Fibroblast of upper back skin (primary cell): ENCODE measurements at places on chromosomes 6 and 20.

DNA sequence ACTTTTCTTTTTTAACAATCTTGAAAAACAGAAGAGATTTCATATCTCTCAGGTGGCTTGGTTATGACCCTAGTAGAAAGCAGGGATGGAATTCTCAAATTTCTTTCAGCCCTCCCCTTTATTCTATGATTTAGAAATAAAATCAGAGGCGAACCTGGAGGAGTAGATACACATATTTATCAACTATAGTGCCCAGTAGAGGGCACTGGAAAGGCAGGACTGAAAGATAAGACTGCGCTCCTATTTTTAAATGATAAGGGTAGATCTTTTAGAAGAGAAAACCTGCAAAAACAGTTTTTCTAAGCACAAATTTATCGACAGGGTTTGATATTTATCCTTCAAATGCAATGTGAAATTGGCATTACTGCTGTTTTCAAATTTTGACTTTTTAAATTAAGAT is 1296.6 kb downstream of the EPHA7 start:
- no peak for DNase-seq

GRCh38 chr6:34556031-34556471 is at the start of gene SPDEF:
Gene SPDEF, minus strand, starts transcription at chr6:34556329. Its CDS starts 11,874 bp downstream, at chr6:34544455.
- DNase-seq, result no peak

GRCh38 chr6:111777357-111777756 is 95.9 kb downstream of the FYN start:
- no peak for DNase-seq

- no peak for DNase-seq
Observed at GRCh38 chr6:38634518-38634917, 5.2 kb downstream of the BTBD9 start.

DNA sequence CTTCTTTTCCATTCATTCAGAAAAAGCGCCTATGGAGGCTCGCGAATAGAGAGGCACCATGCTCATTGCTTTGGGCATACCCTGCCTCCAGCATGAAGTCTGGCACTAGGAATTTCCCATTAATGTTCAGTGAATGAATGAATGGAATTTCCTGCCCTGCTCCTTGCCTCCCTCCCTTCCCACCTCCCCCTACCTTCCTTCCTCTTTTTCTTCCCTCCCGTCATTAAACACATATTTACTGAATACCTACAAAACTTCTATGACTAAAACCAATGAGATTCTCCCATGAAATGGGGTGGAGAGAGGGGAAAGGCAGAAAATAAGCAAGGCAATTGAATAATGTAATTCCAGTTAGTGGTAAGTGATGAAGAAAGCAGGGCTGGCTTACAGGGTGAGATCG is 213.8 kb upstream of the AGPAT4 start:
- DNase-seq, result peak; percentile 20

DNA sequence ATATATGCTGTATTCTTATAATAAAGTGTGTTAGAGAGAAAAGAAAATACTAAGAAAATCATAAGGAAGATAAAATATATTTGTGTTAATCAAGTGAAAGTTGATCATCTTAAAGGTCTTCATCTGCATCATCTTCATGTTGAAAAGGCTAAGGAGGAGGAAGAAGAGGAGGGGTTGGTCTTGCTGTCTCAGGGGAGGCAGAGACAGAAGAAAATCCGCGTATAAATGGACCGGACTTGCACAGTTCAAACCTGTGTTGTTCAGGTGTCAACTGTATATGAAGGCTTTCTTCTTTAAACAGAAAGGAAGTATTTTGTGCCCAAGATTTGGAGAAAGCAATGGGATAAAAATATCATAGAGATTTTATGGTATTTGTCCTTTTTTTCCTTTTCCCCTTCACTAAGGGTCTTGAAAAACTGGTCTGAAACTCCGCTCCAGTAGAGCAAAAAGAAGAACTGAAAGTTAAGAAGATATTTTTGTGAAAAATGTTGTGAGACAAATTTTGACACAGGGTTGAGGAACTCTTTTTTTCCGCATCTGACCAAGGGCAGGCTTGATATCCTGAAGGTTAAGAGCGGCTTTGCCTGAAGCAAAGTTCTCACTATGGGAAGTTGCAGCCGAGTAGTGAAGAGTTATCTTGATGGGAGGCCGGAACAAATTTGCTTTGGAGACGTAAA is 350.7 kb downstream of the LAMA2 start:
- no peak for DNase-seq

DNA sequence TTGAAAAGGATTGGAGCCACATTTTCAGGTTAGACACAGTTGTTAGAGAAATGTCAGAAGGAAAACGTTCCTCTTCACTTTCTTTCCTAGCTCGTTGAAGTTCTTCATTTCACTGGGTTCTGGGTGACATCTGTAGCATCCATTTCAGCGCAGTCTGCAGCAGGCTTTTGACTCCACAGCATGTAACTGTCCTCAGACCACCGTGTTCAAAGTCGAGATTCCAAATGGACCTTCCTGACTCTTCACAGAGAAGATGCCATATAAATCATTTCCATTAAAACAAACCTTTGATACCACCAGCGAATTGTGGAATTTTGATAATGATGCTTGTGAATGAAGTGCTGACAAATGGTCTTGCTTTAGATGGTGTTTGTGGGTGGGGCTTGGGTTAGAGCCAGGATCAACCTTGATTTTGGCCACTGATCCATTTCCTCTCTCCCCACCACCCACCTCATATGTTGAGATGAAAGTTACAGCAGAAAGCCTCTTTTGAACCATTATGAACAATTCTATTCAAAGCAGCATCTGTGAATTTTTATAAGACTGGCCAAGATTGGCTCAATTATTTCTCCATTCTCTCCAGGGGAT is 185.3 kb upstream of the PREP start:
- no peak for DNase-seq

GRCh38 chr20:49880177-49880576 is 35.2 kb downstream of the SPATA2 start:
- peak; percentile 20 for DNase-seq

DNA sequence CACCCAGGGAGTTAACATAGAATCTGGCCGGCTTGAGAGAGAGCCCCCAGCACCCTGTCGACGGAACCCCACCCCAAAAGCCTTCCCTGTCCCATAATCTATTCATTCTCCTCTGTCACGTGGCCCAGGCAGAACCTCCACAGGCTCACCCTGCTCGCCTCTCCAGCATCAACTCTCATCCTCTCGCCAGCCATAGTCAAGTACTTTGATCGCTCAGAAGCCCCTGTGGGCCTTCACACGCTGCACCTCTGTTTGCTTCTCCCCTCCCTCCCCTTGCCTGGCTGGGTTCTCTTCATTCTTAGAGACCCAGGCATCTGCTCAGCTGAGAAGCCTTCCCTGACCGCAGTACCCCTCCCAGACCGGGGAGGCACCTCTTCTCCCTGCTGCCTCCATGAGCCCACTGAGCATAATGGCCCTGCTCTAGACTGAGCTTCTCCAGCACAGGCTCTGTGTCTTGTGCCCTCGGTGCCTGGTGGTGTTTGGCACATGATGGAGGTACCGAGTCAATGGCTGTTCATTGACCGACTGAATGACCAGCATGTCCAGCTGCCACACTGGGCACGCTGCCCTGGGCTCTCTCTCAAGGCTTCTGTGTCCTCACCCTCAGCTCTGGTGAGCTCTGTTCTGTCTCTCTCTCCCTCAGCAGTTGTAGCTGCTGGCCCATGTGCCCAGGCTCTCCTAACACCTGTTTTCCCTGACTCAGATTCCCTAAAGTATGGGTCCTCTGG is 33.7 kb downstream of the PKIG start:
- DNase-seq, result no peak

DNA sequence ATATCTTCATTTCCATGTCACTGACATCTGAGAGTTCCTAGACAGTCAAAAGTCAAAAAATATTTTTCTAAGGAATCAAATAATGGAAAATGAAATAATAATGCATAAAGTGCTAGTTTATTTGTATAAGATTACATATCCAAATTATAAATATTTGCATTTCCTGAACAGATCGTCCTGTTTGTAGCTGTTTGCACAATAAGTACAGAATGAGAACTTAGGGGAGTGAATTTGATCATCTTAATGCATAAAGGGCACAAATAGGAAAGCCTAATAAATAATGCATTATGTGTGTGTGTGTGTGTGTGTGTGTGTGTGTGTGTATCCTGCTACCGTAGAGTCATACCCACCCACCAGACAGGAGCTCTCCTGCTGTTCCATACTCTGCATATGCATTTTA is 521.0 kb upstream of the EPHA7 start:
- DNase-seq, result no peak

- peak; percentile 78 for DNase-seq
Observed at GRCh38 chr6:70110126-70111022, 192.5 kb downstream of the COL9A1 start.

DNA sequence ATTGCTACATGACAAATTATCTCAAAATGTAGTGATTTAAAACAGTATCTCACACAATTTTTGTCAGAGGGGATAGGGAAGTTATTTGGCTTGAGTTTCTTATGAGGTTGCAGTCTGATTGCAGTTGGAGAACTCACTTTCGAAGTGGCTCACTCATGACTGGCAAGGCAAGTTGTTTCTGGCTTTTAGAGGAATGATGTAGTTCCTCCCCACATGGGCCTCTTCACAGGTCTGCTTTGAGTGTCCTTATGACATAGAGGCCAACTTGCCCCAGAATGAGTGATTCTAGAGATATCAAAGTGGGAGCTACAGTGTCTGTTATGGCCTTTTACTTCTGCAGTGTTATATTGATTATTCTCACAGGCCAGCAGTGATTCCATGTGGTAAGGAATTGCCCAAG is 6.1 kb downstream of the DOP1A start:
- no peak for DNase-seq

DNA sequence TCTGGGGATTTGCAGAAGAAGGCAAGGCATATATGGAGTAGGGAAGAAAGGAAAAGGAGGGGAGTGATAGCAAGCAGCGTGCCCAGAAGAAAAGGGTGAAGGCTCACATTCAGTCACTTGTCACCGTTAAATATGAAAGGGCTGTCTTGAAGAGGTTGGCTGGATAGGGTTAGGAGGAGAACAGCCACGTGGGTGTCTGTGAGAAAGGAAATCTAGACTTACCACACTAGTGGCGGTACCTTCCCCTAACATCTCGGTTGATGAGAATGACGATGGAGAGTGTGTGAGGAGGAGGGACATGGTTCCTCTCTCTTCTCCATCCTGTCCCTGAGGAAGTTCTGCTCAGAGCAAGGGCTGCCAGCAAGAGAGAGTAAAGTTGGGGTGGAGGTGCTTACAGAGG is 74.3 kb upstream of the CCN6 start:
- no peak for DNase-seq

DNA sequence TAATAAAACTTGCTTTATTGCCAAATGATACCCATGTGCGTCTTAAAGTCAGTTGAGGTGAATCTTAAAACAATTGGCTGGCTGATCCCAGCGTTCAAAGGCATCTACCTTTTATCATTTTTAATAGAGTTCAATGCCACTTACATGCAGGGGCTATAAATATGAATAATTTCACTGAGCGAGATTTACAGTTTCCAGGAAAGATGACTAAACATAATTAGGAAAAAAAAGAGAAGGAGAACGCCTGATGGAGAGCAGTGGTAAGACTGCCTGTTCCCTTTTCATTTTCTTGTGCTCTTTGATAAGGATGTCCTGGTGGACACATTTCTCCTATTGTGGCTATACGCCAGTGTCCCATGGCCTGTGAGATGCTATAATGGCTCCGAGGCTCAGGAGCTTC is 139.9 kb upstream of the SLC22A23 start:
- no peak for DNase-seq

DNA sequence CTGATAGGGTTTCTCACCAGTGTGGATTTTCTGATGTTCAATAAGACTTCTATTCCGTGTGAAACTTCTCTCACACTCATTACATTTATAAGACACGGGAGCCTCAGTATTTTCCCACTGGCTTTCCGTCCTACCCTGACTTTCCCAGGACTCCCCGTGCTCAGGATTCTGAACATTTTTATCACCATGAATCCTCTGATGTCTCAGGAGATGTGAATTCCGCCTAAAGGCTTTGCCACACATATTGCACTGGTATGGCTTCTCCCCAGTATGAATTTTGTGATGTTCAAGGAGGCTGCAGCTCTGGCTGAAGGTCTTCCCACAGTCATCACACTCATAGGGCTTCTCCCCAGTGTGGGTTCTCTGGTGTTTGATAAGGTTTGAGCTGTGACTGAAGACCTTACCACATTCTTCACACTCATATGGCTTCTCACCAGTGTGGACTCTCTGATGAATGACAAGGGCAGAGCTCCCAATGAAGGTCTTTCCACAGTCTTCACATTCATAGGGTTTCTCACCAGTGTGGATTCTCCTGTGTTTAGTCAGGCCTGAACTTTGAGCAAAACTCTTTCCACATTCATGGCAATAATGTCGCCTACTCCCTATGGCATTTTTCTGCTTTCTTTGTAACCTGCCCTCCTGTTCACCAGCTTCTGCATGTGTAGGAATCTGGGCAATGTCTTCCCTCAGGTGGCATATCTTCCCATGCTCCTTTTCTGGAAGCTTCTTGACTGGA is 6.7 kb downstream of the ZKSCAN4 start:
- no peak for DNase-seq

- no peak for DNase-seq
Observed at GRCh38 chr6:4466261-4466660, 309.9 kb upstream of the CDYL start.

DNA sequence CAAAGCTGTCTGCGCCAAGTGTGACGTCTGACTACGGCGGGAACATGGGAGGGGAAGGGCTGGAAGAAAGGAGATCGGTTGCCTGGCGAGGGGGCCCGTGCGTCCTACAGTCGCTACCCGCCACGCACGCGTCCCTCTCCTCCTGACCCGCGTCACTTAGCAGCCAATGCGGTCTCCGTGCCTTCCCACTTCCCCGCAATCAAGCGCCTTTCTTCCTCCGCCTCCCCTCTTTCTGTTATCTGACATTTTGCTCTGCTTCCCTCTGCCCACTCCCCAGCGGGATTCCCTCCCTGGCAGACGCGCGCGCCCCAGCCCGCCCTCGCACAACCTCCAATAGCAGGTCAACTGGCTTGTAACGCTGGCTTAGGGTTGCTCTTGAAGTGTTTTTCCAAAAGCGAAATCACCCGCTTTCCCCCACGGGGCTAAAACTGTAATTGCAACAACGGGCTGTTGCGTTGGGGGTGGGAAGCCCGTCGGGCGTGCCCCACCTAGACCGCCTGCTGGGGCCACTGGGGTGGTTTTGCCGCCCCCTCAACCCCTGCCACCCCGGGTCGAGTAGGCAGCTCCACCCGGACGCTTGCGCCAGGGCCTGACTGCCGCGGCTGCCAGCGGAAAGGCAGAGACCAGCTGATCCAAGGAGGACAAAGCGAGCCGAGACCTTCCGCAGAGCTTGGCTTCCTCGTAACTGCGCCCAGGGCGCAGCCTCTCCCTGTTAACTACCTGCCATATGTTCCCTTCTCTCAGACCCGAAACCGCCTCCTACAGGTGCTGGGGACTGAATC is 6.2 kb upstream of the SOX4 start:
- DNase-seq, result peak; percentile 65

- DNase-seq, result no peak
Observed at GRCh38 chr6:14720411-14721102, 525.3 kb upstream of the JARID2 start.

DNA sequence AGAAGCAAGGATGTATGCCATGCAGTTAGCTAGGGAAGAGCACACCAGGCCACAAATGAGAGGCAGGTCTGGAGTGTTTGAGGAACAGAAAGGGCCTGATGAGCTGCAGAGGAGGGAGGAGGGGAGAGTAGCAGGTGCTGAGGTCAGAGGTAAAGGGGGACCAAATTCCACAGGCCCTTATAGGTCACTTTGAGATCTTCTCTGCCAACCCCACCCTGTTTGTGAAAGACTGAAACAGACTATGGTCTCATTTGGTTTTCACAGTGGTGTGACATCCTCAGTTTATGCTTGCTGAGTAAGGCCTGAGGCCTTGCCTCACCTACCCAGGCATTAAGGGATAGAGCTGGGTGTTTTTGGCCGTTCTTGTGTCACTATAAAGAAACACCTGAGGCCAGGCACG is 187.7 kb upstream of the MYLIP start:
- no peak for DNase-seq
